ENCODE measurements at places on chromosomes 12 and 14. TPM values are rescaled to one million over a fixed set of nuclear protein-coding genes. Genes with fewer than 3 reads are reported as not detected.

RNASE7 gene
- not detected for total RNA-seq

BCL2L14 gene
- not detected for total RNA-seq

SSTR1 gene
- not detected for total RNA-seq

CCDC38 gene
- total RNA-seq = 0.04 TPM

C14orf119 gene
- total RNA-seq = 46.0 TPM

ANHX gene
- total RNA-seq = not detected

KDM5A gene
- total RNA-seq = 55.9 TPM

PPP1R3E gene
- 6.6 TPM for total RNA-seq

HDAC7 gene
- 34.9 TPM for total RNA-seq

PAX9 gene
- not detected for total RNA-seq

GPR135 gene
- total RNA-seq = 2.3 TPM

RPL36AL gene
- total RNA-seq = 271 TPM

TEAD4 gene
- total RNA-seq = 59.0 TPM

NKX2-1 gene
- total RNA-seq = not detected

GSC gene
- total RNA-seq = 0.10 TPM

TBX3 gene
- not detected for total RNA-seq

GYS2 gene
- total RNA-seq = 0.05 TPM

ART4 gene
- total RNA-seq = not detected

GALNT8 gene
- total RNA-seq = not detected

WDR89 gene
- total RNA-seq = 14.1 TPM

KRT77 gene
- total RNA-seq = not detected

DUSP16 gene
- 5.0 TPM for total RNA-seq

SOX5 gene
- total RNA-seq = 13.7 TPM

PAPLN gene
- total RNA-seq = not detected

CCND2 gene
- total RNA-seq = 987 TPM

TAS2R9 gene
- 0.16 TPM for total RNA-seq

NTF3 gene
- 15.5 TPM for total RNA-seq

PLA2G1B gene
- not detected for total RNA-seq

CD27 gene
- 0.15 TPM for total RNA-seq

ATXN7L3B gene
- 52.7 TPM for total RNA-seq

LRRC9 gene
- not detected for total RNA-seq

HRK gene
- 0.04 TPM for total RNA-seq

FOXG1 gene
- 0.81 TPM for total RNA-seq

E2F7 gene
- 32.7 TPM for total RNA-seq

CCDC196 gene
- total RNA-seq = not detected

HOXC5 gene
- not detected for total RNA-seq

SLC2A13 gene
- 11.1 TPM for total RNA-seq
